ENCODE measurements at places on chromosomes 3 and 15.

GRCh38 chr15:85859671-85860070 is 64.9 kb upstream of the KLHL25 start:
- DNase-seq: no peak

GRCh38 chr3:139263798-139264197 is 80.0 kb upstream of the MRPS22 start:
- DNase-seq: no peak

GRCh38 chr3:157166561-157166960 is 6.6 kb upstream of the CCNL1 start:
- DNase-seq: no peak

DNA sequence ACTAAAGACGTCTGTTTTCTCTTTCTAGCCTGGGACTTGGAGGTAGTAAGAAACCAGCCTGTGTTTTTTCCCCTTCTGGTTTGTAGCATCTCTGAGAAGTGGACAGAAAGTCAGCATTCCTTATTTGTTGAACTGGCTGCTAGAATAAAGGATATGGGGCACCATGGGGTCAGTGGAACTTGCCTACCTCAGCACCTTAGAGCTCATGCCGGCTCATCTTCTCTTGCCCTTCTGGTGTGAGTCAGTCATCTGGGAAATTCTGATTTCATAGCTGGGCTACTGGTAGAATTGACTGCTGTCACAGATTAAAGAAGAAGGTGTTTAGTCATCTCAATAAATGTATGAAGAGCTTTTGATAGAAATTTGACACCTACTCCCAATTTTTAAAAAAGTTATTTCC is 202.7 kb upstream of the TOPAZ1 start:
- no peak for DNase-seq

DNA sequence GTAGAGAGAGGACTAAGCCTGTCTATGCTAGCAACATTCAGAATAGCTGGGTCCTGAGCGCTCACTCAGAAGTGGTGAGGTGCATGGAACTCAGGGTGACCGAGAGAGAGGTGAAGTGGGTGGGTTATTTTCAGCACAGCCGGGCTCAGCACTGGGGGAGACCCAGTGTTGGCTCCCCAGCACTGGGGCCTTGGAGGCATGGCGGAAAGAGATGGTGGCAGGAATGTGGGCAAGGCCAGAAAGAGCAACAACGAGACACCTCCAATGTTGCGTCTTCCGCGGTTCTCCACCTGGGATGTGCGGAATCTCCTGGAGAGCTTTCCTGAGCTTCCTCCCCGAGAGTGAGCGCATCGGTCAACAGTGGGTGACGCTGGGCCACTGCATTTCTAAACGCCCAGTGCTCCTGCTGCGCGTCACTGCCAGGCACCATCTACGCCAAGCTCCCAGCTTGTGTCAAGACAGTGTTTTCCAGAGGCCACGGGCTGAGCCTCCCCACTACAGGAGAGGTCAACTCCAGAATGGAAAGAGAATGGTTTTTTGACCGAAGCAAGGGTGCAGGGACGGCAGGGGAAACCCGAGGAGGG is 148.4 kb downstream of the ADAMTS17 start:
- no peak for DNase-seq

- no peak for DNase-seq
Observed at GRCh38 chr3:106088304-106088703, 219.5 kb upstream of the CBLB start.

GRCh38 chr15:44726568-44727484 is 9.5 kb upstream of the TRIM69 start:
- no peak for DNase-seq

DNA sequence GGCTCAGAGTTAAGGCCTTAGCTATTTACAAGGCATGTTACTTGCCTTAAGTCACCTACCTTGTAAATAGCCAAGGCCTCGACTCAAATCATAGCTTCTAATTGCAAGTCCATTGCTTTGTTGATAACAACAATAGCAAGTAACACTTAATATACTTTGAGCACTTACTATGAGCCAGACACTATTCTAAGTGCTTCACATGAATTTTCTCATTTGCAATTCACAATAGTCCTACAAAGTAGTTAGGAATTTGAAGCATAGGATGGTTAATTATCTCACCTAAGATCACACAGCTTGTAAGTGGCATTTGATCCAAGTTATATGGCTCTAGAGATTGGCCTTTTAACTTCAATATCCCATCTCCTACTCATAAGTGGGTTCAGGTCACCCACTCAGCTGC is 28.4 kb downstream of the SLC9A9 start:
- no peak for DNase-seq

GRCh38 chr3:197014024-197014423 is 15.6 kb downstream of the MELTF start:
- no peak for DNase-seq

DNA sequence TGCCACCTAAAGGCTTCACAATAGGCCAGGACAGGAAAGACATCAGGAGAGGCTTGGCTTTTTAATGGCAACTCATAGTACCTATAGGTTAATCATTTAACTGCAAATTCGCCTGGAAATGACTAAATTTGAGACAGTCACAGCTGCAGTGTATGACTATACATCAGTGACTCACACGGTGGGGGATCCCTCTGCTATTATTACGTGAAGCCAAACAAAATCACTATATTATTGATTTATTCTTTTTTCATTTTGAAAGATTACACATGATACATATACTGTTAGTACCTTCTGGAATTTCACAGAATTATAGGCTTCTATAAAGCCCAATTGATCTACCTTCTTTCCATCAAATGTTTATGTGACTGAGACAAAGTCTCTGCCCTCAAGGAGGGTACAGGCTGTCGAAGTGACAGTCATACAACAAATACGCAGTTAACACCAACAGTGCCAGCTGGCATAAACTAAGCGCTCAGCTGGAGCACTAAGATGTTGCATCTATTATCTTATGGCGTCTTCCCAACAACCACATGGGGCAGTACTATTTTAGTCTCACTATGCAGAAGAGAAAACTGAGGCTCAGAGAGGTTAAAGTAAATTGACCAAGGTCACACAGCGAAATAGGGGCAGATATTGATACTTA is 82.0 kb upstream of the LMOD3 start:
- DNase-seq: no peak

- no peak for DNase-seq
Observed at GRCh38 chr15:72764656-72765055, 18.9 kb downstream of the ADPGK start.

GRCh38 chr15:58994906-58995453 is 7.5 kb downstream of the RNF111 start:
- no peak for DNase-seq
